ENCODE measurements at places on chromosomes 7 and 10. TPM values are rescaled to one million over a fixed set of nuclear protein-coding genes. Genes with fewer than 3 reads are reported as not detected.

STOX1 gene
- 0.21 TPM for polyA plus RNA-seq

AKR1E2 gene
- polyA plus RNA-seq, result 6.9 TPM

GLI3 gene
- 0.10 TPM for polyA plus RNA-seq

MET gene
- polyA plus RNA-seq, result 38.7 TPM

RBM28 gene
- 33.0 TPM for polyA plus RNA-seq

GDF2 gene
- polyA plus RNA-seq, result not detected

SMKR1 gene
- 5.8 TPM for polyA plus RNA-seq

PLCE1 gene
- 1.2 TPM for polyA plus RNA-seq

Measured in SK-N-SH (cell line).